ENCODE measurements at places on chromosomes 2 and 18.

GRCh38 chr2:55159037-55159651, 72.9 kb downstream of the CLHC1 start:
- DNase-seq, result no peak

DNA sequence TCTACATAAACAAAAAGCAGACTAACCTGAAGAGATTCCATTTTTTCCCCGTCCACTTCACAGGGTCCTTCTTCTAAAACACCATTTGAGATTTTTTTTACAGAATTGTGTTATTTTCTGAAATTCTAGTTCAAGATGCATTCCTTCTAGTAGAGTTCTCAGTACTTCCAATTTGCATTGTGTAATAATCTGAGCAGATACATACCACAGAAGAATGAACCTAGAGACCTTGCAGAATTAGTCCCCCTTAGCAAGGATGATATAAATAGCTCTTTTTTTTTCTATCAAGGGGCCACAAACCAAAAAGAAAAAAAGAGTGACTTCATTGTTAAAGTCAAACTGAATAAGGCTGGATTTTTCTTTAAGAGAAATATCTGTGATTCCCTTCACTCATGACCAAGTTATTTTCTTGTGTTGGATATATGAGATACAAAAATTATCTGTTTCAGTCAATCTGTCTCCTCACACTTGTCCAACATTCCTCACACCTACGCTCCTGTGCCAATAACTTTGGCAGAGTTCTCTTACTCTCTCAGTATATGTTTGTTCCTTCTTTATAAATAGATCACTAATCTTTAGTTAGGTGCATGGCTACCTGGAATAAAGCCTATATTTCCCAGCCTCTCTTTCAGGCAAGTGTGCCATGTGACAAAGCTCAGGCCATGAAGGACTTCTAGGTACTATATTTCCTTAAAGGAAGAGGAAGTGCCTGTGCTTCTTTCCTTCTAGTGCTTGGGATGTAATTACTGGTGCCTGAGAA, 183.5 kb downstream of the ZNF385B start:
- DNase-seq, result no peak

- no peak for DNase-seq
These were observed 745.8 kb upstream of the CHAC2 start for GRCh38 chr2:53021828-53022227.

- DNase-seq, result no peak
These were observed 64.4 kb downstream of the IKZF2 start for GRCh38 chr2:213087040-213087439.

GRCh38 chr2:195656161-195656858, 716 bp upstream of the SLC39A10 start:
- DNase-seq, result no peak

GRCh38 chr2:237590272-237591140, at the start of gene RAB17:
Gene RAB17, minus strand, starts transcription at chr2:237590734. Its CDS starts 4,580 bp downstream, at chr2:237586154.
- DNase-seq, result no peak

DNA sequence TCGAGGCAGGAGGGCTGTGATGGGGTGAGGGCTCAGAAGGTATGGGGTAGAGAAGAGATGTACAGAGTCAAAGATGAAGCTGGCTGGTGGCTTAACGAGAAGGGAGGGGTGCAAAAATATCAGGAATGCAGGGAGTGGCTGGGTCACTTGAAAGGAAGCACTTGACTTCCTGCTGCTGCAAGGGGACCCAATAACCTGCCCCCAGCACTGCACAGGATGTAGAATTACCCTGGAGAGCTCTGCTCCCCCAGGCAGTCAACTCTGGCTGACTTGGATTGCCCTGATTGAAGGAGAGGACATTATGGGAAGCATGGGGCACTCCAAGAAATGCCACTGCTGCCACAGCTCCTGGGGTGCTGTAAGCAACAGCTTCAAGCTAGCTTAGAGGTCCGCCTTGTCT, 41.8 kb downstream of the CFAP221 start:
- no peak for DNase-seq

GRCh38 chr2:130972410-130972809, 120.8 kb downstream of the FAM168B start:
- no peak for DNase-seq

Data from stimulated activated CD8-positive, alpha-beta memory T cell treated with anti-CD3 and anti-CD28 coated beads, Interleukin-15, amount 100 ng/mL, for 4 hours (primary cell).